Stimulated activated CD8-positive, alpha-beta memory T cell treated with anti-CD3 and anti-CD28 coated beads, Interleukin-7, amount 100 ng/mL, for 48 hours (primary cell): ENCODE measurements at places on chromosomes 6 and 20.

- DNase-seq, result no peak
Observed at GRCh38 chr20:13333036-13333435, 112.0 kb downstream of the ISM1 start.

DNA sequence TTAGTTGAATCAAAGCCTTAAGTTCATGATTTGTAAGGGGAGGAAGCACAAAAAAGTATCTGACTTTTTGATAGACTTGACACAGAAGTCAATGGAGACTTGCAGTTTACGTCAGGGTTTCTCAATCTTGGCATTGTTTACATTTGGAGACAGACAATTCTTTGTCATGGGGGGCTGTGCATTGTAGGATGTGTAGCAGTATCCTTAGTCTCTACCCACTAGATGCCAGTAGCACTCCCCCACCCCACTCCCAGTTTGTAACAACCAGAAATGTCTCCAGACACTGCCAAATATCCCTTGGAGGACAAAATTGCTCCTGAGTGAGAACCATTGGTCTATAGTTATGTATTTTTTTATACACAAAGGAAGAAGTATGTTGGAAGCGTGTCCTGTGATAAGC is 434.1 kb downstream of the RFPL4B start:
- DNase-seq, result no peak

DNA sequence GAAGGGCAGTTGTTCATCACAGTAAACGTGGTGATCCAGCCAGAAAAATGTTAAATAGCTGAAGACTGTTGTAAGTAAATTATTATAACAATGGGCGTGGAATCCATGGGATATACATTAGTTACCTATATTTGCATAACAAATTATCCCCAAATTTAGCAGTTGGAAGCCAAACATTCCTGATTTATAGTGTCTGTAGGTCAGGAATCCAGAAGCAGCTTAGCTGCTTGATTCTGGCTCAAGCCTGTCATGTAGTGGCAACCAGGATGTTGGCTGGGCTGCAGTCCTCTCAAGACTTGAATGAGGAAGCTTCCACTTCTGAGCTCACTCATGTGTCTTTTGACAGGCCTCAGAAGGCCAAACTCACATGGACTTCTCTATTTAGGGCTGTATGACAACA is 6.9 kb upstream of the ADGRB3 start:
- no peak for DNase-seq

GRCh38 chr6:100574836-100575235 is 110.1 kb upstream of the SIM1 start:
- DNase-seq, result no peak

GRCh38 chr6:28354688-28355554 is 5.2 kb downstream of the ZKSCAN3 start:
- no peak for DNase-seq

- no peak for DNase-seq
Observed at GRCh38 chr6:156379392-156380289, 397.5 kb upstream of the ARID1B start.

GRCh38 chr6:137868721-137869548 is 1.9 kb downstream of the TNFAIP3 start:
- DNase-seq, result no peak

- no peak for DNase-seq
Observed at GRCh38 chr6:163962627-163963117, 548.2 kb downstream of the QKI start.

DNA sequence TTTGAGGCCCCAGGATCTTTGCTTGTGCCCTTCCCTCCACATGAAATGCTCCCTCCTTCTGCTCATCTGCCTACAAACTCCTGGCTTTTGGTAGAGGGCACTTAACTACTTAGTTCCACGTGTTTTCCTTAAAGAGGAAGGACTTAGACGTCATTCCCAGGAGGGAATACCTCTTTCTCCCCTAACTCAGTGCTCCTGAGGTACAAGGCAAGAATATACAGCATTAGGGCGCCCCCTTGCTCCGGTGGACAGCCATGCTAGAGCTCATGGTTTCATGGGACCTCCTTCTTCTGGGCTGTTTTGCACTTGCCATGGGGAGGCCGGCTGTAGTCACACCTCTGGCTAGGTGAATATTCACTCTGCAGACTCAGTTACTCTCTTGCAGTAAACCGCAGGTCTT is 93.8 kb upstream of the LY86 start:
- no peak for DNase-seq

DNA sequence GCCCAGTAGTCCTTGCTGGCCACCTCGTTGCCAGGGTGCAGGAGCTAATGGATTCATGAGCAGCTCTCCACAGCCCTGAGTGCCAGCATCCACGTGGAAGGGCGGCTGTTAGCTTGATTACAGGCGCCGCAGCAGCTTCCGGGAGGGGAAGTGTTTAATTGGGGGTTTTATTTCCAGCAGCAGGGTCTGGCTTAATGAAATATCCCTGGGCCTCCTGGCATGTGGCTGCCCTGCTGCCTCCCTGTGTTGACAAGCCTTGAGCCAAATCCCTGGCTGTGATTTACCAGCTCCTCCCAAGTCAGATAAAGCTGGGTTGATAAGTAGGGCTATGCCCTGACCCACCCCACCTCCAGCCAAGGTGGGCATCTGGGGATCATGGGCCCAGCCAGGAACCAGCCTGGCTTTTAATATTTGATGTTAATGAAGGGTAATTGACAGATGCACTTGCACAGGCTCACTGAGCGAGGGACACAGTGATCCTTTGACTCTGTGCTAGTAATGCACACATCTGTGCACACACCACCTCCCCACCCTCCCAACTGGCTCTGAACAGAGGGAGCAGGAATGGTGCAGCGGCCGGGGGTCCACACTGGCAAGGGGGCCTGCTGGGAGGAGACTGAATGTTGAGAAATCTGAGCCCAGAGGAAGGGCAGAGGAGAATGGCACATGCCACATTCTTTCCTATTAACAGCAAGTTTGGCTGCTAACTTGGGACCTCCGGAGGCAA is 13.6 kb downstream of the GLP1R start:
- DNase-seq, result no peak

- no peak for DNase-seq
Observed at GRCh38 chr6:103797738-103798137, 1062.0 kb downstream of the HACE1 start.

GRCh38 chr6:41673704-41674000 is 35.4 kb downstream of the MDFI start:
- no peak for DNase-seq

GRCh38 chr6:129454488-129454887 is 255.5 kb downstream of the ARHGAP18 start:
- no peak for DNase-seq

DNA sequence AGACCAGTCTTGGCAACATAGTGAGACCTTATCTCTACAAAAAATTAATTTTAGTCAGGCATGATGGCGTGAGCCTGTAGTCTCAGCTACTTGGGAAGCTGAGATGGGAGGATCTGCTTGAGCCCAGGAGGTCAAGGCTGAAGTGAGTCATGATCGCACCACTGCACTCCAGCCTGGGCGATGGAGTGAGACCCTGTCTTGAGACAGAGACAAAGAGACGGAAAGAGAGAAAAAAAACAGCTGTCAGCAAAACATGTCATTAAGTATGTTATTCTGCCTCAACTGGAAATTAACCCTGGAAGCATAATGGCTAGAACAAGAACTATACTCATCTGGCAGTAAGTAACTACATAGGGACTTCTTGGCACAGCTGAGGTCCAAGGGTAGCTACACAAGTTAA is 7.2 kb downstream of the MMS22L start:
- no peak for DNase-seq

GRCh38 chr6:46781478-46782378 is 11.5 kb upstream of the MEP1A start:
- no peak for DNase-seq
